ENCODE measurements at places on chromosomes 1 and 21.

DNA sequence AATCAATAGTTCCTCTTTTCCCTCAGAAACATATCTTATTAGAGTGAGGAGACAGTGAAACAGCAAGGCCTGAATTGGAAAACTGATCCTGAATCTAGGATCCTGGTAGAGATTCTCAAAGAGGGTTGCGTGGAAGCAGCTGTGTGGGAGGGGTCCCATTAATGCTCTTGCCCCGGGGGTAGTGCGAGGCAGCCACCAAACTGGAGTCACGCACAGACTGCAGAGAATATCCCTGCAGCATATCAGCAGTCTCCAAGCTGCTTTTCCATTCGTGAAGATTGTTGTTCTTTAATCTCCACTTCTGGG, 150.1 kb downstream of the DISC1 start:
- DNase-seq, result no peak

DNA sequence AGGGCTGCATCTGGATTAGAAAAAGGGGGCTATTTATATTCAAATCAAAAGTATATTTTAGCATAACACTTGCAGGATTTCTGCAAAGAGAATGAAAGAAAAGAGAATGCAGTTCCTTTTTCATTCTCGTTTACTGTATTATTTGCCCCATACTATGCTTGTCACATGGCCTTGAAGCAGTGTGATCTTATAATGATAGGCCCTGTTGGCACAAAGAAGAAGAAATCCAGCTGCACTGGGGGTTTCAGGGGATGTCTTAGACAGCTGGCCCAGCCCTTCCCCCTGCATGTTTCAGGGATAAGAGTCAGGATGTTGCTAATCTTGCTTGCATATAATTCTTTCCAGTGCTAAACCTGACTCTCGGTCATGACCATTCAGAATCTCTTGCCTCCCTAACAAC, 369.5 kb downstream of the SEC16B start:
- DNase-seq, result no peak

DNA sequence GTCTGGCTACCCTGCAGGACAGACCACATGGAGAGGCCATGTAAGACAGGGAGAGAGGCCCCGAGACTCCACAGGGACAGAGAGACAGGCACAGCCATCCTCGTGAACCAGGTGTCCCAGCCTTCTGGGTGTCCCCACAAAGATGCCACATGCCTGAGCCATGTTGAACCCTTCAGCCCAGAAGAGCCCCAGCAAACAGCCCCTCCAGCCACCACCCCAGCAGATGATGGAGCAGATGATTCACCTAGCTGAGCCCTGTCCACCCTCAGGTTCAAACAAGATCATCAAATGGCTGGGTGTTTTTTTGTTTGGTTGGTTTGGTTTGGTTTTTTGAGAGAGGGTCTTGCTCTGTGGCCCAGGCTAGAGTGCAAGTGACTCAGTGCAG, 78.7 kb downstream of the DHRS3 start:
- DNase-seq, result no peak

DNA sequence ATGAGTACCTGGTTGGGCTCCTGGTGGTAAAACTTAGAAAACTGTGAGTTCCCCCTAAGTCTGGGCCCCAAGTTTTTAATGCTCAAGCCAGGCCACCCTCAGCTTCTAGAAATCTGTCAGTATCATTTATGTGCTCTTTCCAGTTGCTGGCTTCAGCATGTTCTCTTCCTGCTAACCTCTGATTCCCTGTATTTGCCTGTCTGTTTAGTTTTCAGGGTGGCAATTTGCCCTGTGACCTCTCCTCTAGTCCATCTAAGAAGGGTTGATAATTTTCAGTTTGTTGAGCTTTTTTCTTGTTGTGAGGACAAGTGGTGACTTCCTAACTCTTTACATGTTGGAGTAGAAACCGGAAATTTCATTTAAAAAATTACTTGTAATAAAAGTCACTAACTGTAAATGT, 16.0 kb upstream of the S100A10 start:
- no peak for DNase-seq

DNA sequence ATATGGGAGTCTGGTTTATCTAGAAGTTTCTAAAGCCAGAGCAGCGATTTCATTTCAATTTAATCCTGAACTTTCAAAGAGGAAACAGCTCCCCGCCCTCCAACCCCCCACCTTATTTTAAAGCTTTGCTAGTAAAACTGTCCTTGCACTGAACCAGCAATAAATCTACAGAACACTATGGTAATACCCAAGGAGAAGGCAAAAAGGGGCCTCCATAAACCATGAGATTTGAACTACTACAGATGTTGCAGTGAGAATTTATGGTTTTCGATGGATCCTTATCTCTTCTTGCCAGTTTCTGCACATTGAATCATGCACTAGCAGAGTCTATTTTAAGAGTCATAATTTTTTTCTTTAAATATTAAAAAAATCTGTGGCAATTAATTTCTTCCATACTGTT, 64.8 kb upstream of the BEND5 start:
- DNase-seq, result no peak

DNA sequence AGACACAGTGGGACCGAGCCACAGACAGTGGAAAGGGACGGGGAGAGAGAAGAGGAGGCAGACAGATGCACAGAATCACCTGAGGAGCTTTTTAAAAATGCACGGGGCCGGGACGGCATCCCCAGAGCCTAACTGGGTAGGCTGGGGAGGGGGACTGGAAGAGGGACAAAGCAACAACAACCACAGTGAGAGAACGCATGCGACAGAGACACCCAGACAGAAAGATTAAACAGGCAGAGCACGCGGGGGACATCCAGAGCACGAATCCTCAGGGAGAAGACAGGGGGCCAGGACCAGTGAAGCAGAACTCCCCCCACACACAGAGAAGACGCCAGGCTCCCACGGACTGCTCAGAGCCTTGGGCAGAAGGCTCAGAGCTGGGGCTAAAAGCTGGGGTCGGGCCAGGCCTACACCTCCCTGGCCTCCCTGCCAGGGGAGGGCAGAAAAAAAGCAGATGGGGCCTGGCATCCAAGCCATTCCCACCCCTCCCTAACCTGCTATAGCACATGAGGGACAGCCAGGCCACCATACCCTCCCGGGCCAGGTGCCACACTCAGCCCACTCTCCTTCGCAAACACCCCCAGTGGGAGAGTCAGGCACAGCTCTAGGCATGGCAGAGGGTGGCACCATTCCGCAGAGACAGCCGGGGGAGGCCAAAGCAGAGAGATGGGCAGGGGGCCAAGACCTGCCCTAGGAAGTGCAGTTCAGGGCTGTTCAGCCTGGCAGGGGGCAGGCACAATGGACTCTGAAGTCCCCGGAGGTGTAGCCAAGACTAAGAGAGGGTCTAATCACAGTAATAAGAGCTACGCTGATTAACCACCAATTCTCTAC, 29.8 kb upstream of the COL16A1 start:
- DNase-seq, result no peak

DNA sequence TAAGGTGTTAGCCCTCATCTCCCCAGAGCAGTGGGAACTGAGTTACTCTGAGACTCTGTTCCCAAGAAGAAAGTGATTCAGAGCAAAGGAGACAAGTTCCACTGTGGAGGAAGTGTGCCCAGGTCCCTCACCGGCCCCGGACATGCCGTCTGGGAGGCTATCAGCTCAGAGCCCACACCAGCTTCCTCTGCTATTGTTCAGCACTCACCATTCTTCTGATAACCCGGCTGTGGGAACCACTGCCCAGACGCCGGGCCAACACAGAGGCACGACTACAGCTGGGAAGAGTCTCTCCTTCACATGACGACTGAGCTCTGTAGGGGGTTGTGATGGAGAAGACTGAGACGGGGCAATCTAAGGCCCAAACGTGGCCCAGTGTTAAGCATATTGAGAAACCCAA, 34.2 kb upstream of the GJA5 start:
- no peak for DNase-seq

DNA sequence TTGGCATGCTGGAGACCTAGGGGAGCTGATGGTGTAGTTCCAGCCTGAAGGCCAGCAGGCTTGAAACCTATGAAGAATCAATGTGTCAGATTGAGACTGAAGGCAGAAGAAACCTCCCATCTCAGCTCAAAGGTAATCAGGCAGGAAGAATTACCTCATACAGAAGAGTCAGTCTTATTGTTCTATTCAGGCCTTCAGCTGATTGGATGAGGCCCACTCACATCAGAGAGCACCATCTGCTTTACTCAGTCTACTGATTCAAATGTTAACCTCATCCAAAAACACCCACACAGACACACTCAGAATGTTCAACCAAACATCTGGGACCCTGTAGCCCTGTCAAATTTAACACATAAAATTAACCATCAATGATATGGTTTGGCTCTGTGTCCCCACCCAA, 13.7 kb upstream of the CCN1 start:
- DNase-seq, result no peak

- no peak for DNase-seq
Measured at GRCh38 chr1:112794654-112795239, 79.6 kb upstream of the PPM1J start.

- DNase-seq, result no peak
Measured at GRCh38 chr1:166484871-166485270, 318.1 kb upstream of the FAM78B start.

GRCh38 chr1:8651236-8651890, 166.1 kb downstream of the RERE start:
- DNase-seq, result no peak

GRCh38 chr1:203244776-203245175, 15.3 kb upstream of the CHIT1 start:
- no peak for DNase-seq

GRCh38 chr1:32363713-32364112, 1.4 kb downstream of the TSSK3 start:
- DNase-seq, result no peak

GRCh38 chr1:22745669-22746585, 35.3 kb downstream of the EPHB2 start:
- DNase-seq, result no peak

DNA sequence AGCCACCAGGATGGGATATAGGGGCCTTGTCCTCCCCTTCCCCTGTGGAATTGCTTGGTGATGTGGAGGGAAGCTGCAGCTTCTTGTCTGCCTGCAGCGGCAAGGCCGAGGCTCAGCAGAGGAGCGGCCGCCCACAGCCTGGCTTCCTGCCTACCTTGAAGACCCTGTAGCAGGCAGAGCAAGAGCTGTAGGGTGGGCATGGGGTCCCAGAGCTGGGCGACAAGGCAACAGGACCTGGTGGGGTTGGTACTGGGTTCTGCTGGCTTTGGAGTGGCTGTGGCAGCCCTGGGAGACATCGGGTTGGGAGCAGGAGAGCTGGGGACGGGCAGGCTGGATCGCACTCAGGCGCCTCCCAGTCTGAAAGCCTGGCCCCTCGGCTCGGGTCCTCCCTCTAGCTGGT, 5.7 kb upstream of the GPR153 start:
- DNase-seq, result no peak

DNA sequence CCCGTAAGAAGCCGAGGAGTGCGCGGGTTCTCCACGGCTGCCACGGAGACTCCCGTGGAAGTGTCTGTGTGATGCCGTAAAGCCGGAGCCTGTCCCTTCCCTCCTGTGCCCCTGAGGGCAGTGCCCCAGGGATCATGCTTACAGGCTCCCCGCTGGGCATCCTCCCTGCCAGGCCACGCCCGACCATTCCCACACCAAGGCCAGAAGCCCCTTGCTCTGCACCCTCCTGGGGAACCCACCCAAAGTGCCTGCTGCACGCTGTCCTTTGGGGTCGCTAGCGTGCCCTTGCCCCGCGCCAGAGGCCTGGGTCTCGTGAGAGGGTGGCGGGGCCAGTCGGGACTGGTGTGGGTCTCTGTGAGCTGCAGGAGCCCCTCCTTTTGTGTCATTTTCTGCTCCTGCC, 228.5 kb upstream of the C1orf174 start:
- DNase-seq, result no peak

DNA sequence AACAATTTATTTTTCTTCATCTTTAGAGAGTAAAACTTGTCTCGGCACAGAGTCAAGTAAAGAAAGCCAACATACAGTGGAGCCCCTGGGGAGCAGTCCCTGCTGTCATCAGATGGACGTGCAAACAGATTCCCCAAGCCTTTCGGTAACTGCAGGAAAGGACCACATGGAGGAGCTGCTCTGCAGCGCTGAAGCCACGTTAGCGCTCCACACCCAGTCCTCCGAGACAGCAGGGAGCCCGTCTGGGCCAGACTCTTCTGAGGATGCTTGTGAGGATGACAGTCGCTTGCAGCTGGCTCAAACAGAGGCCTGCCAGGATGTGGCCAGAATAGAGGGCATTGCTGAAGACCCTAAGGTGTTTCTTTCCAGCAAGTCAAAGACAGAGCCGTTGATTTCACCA, 77.1 kb upstream of the SCCPDH start:
- no peak for DNase-seq

DNA sequence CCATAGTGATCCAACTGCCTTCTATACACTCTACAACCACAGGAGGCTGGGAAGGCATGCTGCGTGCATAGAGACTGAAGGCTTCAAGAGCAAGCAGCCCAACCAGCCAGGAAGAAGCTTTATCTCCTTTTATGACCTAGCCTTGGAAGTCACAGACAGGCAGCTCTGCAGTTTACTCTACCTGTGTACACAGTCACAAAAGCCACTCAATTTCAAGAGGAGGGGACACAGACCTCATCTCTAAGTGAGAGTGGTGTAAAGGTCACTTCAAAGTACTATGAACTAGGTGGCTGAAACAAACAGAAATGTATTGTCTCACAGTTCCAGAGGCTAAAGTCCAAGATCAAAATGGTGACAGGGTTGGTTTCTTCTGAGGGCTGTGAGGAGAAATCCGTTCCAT, 69.6 kb upstream of the GJB5 start:
- DNase-seq, result no peak

GRCh38 chr1:51578383-51579109, 38.3 kb upstream of the OSBPL9 start:
- DNase-seq, result no peak

GRCh38 chr1:109251277-109252166, 2.2 kb downstream of the CELSR2 start:
- no peak for DNase-seq

All from activated CD4-positive, alpha-beta T cell treated with anti-CD3 and anti-CD28 coated beads, Interleukin-2, amount 50 U/mL, for 16 hours (primary cell).